ENCODE measurements at places on chromosomes 4 and X.
A peak's percentile ranks its signal among the peaks of the same experiment; 100 is the strongest.

- H3K4me3 ChIP-seq, result no peak overlapping the region
- H3K36me3 ChIP-seq, result no peaks in the 10 kb centered on the region
- H3K27me3 ChIP-seq, result peaks cover 2% of the 10 kb centered on the region
- no peak overlapping the region for H3K27ac ChIP-seq
- DNase-seq, result no peak
These were observed 31.1 kb upstream of the SPANXB1 start for GRCh38 chrX:140971099-140971795.

GRCh38 chrX:154469114-154469513 lies 10.0 kb downstream of the LAGE3 start:
- DNase-seq, result no peak
- peaks cover 4% of the 10 kb centered on the region for H3K36me3 ChIP-seq
- H3K4me3 ChIP-seq, result no peak overlapping the region
- peaks cover 1% of the 10 kb centered on the region for H3K27me3 ChIP-seq
- no peaks in the 10 kb centered on the region for H3K4me1 ChIP-seq

DNA sequence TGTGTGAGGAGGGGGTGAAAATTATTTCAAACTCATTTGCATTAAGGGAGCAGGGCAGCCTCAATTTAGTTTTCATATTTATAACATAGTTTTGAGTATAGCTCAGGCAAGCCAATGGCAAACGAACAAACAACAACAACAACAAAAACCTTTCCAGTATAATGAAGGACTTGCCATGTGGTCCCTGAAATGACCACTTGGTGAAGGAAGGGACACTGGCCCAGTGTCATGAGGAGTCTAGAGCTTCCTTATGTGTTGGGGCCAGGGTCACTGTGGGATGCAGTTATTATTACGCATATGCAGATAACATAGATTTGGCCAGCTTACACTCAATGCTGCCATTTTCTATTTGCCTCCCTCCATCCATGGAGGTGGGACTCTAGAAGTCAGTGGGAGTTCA lies 23.3 kb downstream of the NKX3-2 start:
- H3K4me3 ChIP-seq, result no peak overlapping the region
- H3K36me3 ChIP-seq, result peaks cover 3% of the 10 kb centered on the region
- H3K27me3 ChIP-seq, result no peaks in the 10 kb centered on the region
- DNase-seq, result no peak
- peaks cover 8% of the 10 kb centered on the region for H3K4me1 ChIP-seq

DNA sequence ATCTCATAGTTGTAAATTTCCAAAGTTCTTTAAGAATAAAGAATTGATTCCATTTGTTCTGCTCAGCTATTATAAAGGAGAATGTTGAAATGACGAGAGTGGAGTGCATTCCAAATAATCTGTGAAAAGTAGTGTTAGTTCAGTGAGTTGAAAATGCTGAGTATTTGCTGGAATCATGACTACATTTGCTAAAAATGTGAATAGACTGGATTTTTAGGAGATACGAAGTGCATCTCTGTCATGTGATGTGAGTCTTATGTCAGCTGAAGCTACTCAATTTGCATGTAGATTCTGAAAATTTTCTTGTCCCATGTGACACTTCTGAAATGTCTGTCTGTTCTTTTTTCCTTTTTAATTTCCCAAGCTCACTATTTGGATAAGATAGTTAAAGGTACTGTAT lies 206.0 kb downstream of the DCTD start:
- H3K27me3 ChIP-seq, result peaks cover 1% of the 10 kb centered on the region
- no peaks in the 10 kb centered on the region for H3K36me3 ChIP-seq
- peaks cover 12% of the 10 kb centered on the region for H3K4me1 ChIP-seq
- no peak overlapping the region for H3K4me3 ChIP-seq

DNA sequence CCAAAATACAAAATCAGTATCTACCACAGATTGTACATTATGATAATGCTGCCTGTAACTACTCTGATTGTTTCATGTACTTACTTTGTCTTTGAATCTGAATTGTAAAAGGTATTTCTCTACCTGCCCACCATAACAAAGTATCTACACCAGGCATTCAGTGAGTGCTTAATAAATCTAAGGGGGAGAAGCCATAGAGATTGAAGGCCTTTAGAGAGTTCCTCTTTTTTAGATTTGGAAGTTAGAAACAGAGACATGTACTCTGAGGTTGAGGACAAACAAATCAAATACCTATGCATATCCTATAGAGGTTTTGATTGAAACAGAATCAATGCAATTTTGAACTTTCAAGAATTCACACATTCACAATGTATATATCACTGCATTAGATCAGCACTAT lies 42.7 kb downstream of the SAT1 start:
- no peak overlapping the region for H3K27ac ChIP-seq
- DNase-seq, result no peak
- H3K27me3 ChIP-seq, result no peaks in the 10 kb centered on the region
- peaks cover 9% of the 10 kb centered on the region for H3K4me1 ChIP-seq

DNA sequence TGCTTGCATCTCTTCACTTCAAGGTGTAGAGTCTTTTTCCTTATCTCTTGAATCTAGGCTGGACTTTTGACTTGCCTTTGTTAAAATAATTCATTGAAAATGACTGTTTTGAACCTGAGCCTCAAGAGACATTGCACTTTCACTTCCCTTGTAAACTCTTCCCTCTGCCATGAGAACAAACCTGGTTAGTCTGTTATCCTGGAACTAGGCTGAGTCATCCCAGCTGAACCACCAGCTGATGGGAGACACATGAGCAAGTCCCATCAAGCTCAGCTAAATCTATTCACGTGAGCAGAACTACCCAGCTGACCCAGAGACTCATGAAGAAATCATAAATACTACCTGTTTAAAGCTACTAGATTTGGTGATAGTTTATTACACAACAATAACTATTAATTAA lies 202.3 kb upstream of the CENPE start:
- no peak overlapping the region for H3K27ac ChIP-seq
- DNase-seq, result no peak
- H3K36me3 ChIP-seq, result no peaks in the 10 kb centered on the region
- no peak overlapping the region for H3K4me3 ChIP-seq

GRCh38 chr4:143287572-143287923 lies 49.1 kb upstream of the GAB1 start:
- no peak for DNase-seq
- no peak overlapping the region for H3K27ac ChIP-seq
- no peaks in the 10 kb centered on the region for H3K4me1 ChIP-seq

DNA sequence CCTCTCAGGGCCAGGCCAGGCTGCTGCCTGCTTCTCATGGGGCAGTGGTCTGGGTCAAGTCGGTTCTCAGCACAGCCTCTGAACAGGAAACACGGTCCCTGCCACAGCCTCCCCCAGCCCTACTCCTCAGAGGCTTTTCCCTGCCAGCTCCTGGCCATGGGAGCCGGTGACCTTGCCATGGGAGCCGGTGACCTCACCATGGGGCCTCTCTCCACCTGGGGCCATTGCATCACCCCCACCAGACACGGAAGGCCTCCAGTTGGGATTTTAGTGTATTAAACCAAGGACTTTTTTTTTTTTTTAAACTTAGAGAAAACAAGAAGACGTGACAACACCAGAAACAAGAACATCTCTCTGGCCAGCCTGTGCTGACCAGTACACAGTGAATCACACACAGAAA lies 25.6 kb downstream of the ETDB start:
- peaks cover 4% of the 10 kb centered on the region for H3K4me1 ChIP-seq
- no peak overlapping the region for H3K27ac ChIP-seq
- peaks cover 1% of the 10 kb centered on the region for H3K27me3 ChIP-seq
- H3K4me3 ChIP-seq, result no peak overlapping the region
- no peak for DNase-seq
- peaks cover 4% of the 10 kb centered on the region for H3K36me3 ChIP-seq

DNA sequence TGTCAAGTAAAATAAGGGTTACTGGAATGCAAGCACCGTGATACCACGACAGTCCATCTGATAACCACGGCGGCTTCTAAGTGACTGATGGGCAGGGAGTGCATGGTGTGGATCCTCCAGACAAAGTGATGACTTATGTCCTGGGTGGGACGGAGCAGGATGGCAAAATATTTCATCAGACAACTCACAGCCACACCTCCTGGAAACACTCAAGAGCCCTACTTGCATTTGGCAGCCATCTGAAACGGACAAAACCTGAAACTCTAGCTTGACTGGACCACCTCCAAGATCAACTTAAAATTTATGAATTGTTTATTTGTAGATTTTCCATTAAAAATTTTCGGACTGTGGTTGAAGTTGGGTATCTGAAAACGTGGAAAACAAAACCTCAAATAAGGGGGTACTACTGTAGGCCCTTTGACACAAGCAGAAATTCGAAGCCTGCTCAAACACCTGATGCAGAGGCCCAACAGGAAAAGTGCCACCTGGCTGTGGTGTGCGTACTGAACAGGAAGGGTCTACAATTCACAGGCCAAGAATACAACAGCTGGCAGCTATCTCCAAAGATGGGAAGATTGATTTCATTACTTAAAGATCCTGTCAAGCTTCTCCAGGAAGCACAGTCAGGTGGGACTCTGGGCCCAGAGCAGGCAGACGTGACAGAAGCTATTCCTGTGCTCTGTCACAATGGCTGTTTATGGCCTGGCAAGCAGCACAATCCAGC lies 26.0 kb downstream of the LRIT3 start:
- H3K36me3 ChIP-seq, result peaks cover 5% of the 10 kb centered on the region
- peaks cover 9% of the 10 kb centered on the region for H3K4me1 ChIP-seq
- no peaks in the 10 kb centered on the region for H3K27me3 ChIP-seq
- no peak overlapping the region for H3K27ac ChIP-seq
- no peak overlapping the region for H3K4me3 ChIP-seq

- no peaks in the 10 kb centered on the region for H3K27me3 ChIP-seq
- H3K27ac ChIP-seq, result no peak overlapping the region
- H3K4me3 ChIP-seq, result no peak overlapping the region
These were observed 53.0 kb downstream of the HELT start for GRCh38 chr4:185071236-185071811.

DNA sequence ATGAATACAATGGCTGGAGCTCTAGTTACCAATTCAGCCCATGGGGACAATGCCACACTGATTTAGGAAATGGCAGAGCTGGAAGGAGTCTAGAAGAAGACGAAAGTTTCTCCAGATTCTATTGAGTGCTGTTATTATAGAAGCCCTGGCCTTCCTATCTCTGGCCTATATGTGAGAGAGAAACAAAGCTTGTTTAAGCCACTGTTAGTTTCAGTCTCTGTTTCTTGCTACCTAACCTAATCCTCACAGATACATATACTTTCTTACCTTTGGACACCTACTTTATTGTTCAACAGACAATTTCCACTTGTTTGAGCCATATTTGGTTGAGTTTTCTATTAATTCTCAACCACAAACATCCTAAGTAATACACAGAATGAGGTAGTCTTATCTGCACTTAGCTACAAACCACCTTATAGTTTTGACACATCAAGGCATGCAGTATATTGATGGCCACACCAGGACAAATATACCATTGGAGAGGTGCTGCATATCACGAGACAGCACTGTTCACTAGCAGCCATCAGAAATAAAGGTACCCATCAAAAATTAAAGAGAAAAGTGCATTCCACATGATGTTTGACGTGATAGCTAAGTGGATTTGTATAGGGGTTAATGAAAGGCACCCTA lies 190.2 kb downstream of the SMIM20 start:
- DNase-seq, result no peak
- H3K4me1 ChIP-seq, result no peaks in the 10 kb centered on the region
- H3K36me3 ChIP-seq, result peaks cover 4% of the 10 kb centered on the region

DNA sequence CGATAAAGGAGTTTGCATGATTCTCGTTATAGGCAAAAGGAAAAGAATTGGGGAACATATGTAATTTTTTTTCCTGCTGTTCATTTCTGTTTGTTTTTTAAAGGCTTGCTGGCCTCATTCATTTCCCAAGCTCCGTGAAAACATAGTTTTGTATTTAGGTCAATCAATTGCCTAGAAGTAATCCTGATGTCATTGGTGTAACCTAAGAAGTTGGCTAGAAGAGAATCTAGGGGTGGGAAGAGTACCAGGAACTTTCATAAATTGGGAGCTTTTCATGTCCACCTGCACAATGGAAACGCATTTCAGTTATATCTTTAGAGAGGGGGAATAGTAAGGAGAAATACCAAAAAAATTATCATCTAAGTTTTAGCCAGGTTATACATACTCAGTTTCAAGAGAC lies 3.8 kb downstream of the RAPGEF2 start:
- H3K4me1 ChIP-seq, result peaks cover 68% of the 10 kb centered on the region
- DNase-seq, result no peak
- peaks cover 18% of the 10 kb centered on the region for H3K36me3 ChIP-seq
- H3K4me3 ChIP-seq, result peak overlapping the region; percentile 88
- peak overlapping the region; percentile 57 for H3K27ac ChIP-seq

- H3K4me3 ChIP-seq, result no peak overlapping the region
- H3K27me3 ChIP-seq, result peaks cover 1% of the 10 kb centered on the region
- peak; percentile 56 for DNase-seq
- no peaks in the 10 kb centered on the region for H3K36me3 ChIP-seq
- H3K27ac ChIP-seq, result peak overlapping the region; percentile 25
These were observed 140.3 kb upstream of the SH3RF1 start for GRCh38 chr4:169410839-169411770.

GRCh38 chrX:11941571-11941970 lies 183.5 kb downstream of the MSL3 start:
- H3K27me3 ChIP-seq, result no peaks in the 10 kb centered on the region
- DNase-seq, result no peak
- H3K4me3 ChIP-seq, result no peak overlapping the region
- H3K27ac ChIP-seq, result no peak overlapping the region
- H3K4me1 ChIP-seq, result no peaks in the 10 kb centered on the region

GRCh38 chr4:186159613-186160012 lies 31.8 kb upstream of the CYP4V2 start:
- H3K4me3 ChIP-seq, result no peak overlapping the region
- no peak overlapping the region for H3K27ac ChIP-seq
- peaks cover 1% of the 10 kb centered on the region for H3K27me3 ChIP-seq
- peaks cover 3% of the 10 kb centered on the region for H3K4me1 ChIP-seq

DNA sequence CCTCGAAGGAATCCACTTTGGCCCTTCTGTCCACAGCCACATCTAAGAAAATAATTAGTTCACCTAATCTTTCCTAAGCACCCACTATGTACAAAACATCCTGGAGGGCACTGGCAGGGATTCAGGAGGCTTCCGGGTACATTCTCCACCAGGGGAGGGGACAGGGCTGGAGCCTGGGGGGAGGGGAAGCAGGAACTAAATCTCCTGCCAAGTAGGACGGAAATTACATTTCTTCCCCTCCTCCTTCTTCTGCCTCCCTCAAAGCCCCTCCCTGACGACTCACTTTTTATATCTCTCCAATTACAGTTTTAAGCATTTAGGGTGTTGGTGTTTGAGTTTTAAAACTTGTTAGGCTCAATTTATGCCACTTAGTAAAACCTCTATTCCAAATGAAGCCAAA lies 203.1 kb downstream of the BCOR start:
- no peak overlapping the region for H3K4me3 ChIP-seq
- no peaks in the 10 kb centered on the region for H3K36me3 ChIP-seq
- DNase-seq, result peak; percentile 7
- H3K27me3 ChIP-seq, result peaks cover 3% of the 10 kb centered on the region
- H3K4me1 ChIP-seq, result peaks cover 16% of the 10 kb centered on the region

- peaks cover 1% of the 10 kb centered on the region for H3K27me3 ChIP-seq
- no peaks in the 10 kb centered on the region for H3K36me3 ChIP-seq
- DNase-seq, result no peak
- H3K27ac ChIP-seq, result no peak overlapping the region
These were observed 29.8 kb upstream of the CCNG2 start for GRCh38 chr4:77127215-77127614.

GRCh38 chrX:40385256-40385655 lies 195.5 kb upstream of the ATP6AP2 start:
- peaks cover 4% of the 10 kb centered on the region for H3K4me1 ChIP-seq

GRCh38 chrX:3653111-3653510 lies 60.3 kb downstream of the PRKX start:
- H3K36me3 ChIP-seq, result peaks cover 7% of the 10 kb centered on the region
- no peak overlapping the region for H3K27ac ChIP-seq
